Mesenchymal stem cell (in vitro differentiated cells and primary cell): ENCODE measurements at places on chromosomes 11 and 22.
A peak's percentile ranks its signal among the peaks of the same experiment; 100 is the strongest.

DNA sequence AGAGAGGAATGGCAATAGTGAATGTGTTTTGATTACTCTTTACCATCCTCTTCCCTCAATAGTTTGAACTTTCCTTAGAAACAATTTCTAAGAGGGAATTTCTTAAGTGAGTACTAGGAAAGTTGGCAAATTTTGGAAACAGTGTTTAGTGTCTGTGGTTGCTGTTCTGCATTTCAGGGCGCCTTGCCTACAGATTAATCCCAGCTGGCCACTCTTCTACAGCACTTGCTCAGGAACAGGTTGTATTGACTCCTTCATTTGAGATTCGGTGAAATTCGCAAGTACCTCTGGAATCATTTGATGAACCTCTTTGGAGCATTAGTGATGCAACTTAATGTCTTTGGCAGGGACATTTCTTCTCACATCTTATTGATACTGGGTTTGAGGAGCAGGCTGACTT is 28.3 kb downstream of the JAM3 start:
- DNase-seq, result no peak

- no peak for DNase-seq
Observed at GRCh38 chr11:19933132-19933735, 220.6 kb downstream of the NAV2 start.

DNA sequence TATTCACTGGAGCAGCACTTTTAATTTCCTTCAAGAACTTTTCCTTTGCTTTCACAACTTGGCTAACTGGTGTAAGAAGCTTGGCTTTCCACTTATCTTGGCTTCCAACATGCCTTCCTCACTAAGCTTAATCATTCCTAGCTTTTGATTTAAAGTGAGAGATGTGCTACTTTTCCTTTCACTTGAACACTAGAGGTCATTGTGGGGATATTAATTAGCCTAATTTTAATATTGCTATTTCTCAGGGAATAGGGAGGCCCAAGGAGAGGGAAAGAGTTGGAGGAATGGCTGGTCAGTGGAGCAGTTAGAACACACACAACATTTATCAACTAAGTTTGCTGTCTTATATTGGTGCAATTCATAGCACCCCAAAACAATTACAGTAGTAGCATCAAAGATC is 24.6 kb upstream of the CCDC90B start:
- DNase-seq, result no peak

DNA sequence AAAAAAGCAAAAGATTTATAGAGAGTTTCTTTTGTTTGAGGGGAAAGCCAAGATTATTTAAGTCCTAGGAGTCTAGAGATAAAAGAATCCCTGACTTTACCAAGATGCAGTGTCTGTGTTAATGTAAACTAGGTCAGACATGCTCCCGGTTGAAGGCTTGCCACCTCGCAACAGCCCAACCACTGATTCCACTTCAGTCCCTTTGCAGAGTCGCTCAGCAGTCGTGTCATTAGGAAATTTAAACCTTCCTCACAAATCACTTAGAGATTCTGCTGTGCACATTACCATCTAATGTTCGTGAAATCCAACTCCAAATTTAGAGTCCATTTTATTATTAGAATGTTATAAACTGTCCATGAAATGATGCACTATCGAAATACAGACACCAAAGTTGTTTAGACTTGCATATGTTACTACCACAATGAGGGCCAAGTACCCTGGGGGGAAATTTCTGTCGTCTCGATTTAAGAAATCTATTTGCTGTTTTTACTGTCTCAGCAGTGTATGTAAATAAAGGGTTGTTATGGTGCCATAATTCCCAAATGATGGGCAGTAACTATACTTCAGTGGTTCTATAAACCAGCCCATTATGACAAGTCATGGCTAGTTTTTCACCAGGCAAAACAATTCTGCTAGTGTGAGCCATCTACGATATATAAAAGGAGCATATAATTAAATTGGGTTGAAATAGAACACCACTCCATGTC is 101.4 kb upstream of the MTNR1B start:
- no peak for DNase-seq

GRCh38 chr22:21778705-21779363 is 43.2 kb upstream of the YPEL1 start:
- peak; percentile 83 for DNase-seq

DNA sequence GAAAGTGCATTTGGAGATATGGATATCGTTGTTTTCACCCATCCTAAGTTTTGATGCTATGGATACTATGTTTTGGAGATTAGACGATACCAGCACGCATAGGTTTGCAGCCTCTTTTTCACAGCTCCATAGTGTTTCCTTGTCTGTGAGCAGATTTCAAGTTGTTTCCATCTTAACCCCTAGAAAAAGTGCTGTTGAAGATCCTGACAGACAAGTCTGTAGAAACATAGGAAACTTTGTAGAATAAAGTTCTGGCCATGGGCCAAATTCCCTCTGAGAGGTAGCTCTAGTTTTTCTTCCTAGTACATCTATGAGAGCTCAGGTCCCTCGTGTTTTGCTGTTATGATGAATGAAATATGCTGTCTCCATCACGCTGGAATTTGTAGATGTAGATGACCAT is 32.4 kb downstream of the ST3GAL4 start:
- no peak for DNase-seq
